ENCODE measurements at places on chromosomes 2 and 18.

GRCh38 chr2:69141061-69141460, 128.1 kb downstream of the ANTXR1 start:
- DNase-seq = no peak

- no peak for DNase-seq
Measured at GRCh38 chr2:166188084-166188483, 60.3 kb upstream of the SCN1A start.

GRCh38 chr2:189798312-189799029, 14.2 kb downstream of the PMS1 start:
- no peak for DNase-seq

- DNase-seq = no peak
Measured at GRCh38 chr2:207284556-207285472, 119.1 kb upstream of the KLF7 start.

- DNase-seq = no peak
Measured at GRCh38 chr18:11676386-11676785, 12.7 kb upstream of the GNAL start.

DNA sequence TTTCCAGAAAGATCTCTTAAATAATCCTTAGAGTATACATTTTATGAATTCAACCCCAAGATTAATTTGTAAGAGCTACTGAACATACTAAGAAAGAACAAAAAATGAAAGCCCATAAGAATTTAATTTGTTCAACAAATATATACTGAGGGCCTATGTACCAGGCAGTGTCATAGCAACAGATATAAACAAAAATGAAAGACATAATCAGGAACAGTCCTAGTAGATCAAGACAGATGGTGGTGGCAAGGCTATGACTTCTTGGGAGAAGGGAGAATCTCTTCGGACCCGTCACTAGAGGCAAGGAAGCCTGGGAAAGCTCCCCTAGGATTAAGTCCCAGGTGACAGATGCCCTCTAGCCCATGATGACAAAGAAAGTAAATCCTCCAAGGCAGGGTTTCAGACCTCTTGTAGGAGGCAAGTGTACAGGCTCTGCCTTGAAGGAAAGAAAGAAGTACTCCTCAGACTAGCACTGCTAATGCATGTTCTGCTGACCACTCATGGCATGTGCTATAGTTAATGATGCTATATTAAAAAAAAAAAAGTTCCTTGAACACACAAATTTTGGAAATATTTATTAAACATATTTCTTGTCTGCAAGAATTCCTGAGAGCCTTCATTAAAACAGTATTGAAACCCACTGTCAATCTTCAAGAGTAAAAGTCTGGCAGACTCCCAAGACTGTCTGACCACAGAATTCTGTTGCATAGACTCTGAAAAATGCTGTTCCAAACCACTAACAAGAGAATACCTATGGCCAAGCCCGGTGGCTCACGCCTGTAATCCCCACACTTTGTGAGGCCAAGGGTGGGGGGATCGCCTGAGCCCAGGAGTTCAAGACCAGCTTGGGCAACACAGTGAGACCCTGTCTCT, 31.5 kb downstream of the NOL10 start:
- DNase-seq = peak; percentile 21

- no peak for DNase-seq
Measured at GRCh38 chr2:163733956-163734355, 1.9 kb downstream of the FIGN start.

- no peak for DNase-seq
Measured at GRCh38 chr18:48172226-48173006, 236.8 kb downstream of the ZBTB7C start.

- no peak for DNase-seq
Measured at GRCh38 chr18:51196118-51196810, 1.2 kb downstream of the MEX3C start.

DNA sequence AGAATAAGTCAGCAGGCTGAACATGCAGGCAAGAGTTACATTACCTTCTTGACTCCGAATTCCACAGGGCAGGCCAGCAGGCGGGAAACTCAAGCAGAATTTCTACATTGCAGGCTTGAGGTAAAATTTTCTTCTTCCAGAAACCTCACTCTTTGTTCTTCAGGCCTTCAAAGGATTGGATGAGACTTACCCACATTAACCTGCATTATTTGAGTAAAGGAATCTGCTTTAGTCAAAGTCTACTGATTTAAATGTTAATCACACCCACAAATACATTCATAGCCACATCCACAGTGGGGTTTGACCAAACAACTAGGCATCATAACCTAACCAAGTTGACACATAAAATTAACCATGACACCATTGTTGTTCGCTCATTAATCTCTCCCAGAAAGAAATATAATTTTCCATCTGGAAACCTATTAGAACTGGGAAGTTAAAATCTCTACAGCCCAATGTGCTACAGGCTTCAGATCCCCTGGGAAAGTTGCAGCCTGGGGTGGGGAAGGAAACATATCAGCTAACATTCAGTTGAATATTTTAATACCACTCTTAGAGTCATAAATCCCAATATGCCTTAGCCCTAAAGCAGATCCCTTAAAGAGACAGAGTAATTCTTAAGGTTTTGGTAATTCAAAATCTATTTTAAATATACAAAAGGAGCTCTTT, 468.2 kb upstream of the TNP1 start:
- no peak for DNase-seq

Data from smooth muscle cell of the brain vasculature (primary cell).